ENCODE measurements at places on chromosomes 5 and 9.

DNA sequence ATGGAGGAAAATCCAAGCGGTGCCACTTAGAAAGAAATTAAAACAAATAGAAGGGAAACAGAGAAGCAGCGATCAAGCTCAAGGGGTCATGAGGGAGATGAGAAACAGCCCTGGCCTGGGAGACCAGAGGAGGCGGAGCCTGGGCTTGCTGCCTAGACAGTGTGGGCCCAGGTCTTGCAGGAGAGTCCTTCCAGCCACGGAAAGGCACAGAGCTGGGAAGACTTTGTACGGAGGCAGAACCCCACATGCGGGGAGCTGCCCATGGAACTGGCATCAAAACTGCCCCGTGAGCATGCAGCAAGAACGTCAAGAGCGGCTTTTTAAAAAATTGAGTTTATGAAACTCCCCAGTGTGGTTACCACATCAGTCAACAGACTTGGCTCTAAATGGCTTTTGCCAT lies 119.4 kb downstream of the IRX1 start:
- no peak for DNase-seq

GRCh38 chr5:169971780-169972179 lies 8.5 kb downstream of the INSYN2B start:
- no peak for DNase-seq

- DNase-seq, result no peak
Measured at GRCh38 chr9:92308893-92309292, 15.4 kb upstream of the IARS1 start.

DNA sequence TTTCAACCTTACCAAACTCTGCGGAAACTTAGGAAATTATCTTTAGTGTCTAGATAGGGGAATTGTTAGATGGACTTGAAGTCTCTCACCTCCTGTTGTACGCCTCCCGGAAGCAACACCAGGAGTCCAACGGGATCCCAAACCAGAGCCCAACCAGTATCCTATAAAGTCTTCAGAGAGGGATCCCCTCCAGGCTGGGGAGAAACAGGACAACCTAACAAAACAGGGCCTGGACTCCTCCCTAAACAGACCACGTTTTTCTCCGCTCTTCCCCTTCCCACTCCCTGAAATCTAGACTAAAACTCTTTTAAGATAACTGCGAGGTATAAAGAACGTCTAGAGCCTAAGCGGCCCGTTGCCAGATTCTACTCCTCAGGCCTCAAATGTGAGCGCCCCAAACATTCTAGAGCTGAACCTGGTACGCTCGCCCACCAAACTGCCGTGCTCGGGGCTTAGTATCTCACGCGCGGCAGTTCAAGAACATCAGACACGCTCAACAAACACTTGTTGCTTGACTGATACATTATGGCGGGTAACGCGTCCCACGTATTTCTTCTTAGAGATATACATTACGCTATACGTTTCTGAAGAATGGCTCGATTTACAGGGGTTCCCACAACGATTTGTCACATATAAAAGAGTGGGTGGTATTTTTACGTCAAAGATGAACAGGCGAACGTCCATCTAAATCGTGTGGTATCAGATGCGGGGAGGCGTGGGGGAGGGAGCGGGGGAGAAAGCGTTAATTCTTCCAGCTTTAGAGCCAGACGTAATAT lies 663 bp upstream of the SMIM27 start:
- peak; percentile 17 for DNase-seq

DNA sequence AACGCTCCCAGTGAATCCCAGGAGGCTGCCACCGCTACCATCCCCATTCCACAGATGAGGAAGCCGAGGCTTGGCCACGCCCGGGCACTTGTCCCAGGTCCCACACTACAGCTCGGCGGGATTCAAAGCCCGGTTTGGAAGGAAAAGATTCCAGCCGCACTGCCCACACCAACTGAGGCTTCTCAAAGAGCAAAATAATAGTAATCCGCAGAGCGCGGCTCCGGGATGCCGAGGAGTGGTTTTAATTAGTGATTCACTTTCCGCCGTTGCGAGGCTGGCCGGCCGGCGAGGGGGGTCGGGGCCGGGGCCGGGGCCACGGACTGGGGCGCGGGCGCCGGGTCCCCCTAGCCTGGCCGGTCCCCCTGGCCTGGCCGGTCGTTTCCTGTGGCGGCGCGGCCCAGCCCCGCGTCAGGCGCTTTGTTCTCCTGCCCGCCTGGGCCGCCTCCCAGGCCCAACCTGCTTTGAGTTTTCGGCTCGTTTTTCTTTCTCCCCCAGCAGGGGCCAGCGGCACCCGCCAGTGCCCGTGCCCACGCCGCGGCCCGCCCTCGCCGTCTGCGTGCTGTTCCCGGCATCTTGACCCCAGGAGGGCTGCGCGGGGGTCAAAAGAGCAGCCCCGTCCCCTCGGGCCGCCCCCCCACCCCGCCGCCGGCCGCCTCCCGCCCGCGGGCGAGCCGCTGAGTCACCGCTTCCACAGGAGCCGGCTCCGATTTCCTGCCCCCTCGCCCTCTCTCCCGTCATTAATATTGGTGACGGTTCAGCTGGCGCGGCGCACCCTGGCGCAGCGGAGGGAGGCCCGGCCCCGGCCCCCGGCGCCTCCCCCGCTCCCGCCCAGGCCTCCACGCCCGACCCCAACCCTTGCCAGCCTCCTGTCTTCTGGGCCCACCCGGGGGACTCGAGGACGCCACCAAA lies 31.2 kb downstream of the FGF18 start:
- DNase-seq, result no peak

DNA sequence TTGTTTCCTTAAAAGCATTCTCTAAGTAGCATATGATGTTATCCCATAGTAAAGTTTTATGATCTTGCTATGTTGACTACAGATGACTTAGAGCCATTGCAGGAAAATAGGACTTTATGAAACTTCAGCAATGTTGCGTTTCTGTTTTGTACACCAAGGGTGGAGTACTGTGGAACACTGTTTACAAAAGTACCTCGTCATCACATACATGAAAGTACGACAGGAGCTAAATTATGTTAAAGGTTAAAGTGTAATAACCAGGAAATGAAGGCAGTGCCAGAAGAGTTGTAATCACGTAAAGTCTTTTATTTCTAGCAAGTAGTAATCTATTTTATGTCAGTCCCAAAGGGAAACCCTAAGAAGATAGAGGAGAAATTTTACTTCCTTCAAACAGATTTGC lies 50.9 kb downstream of the C9orf85 start:
- DNase-seq, result no peak

GRCh38 chr9:108443741-108444140 lies 412.0 kb downstream of the ACTL7B start:
- no peak for DNase-seq

DNA sequence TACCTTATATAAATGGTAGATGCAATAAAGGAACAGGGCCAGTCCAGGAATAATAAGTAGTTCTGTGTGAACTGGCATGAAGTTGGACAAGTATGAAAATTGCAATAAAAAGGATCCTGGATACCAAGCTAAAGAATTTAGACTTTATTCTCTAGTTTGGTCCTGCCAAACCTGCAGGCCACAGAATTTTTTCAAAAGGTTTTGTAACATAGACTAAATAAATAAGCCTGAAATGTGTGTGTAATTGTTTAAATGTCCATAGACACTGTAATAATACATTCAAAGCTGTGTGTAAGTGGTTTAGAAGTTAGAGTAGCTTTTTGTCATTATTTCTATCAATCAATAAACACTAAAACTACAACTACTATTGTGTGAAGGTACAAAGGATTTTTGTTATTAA lies 75.8 kb upstream of the PLPP1 start:
- DNase-seq, result no peak

DNA sequence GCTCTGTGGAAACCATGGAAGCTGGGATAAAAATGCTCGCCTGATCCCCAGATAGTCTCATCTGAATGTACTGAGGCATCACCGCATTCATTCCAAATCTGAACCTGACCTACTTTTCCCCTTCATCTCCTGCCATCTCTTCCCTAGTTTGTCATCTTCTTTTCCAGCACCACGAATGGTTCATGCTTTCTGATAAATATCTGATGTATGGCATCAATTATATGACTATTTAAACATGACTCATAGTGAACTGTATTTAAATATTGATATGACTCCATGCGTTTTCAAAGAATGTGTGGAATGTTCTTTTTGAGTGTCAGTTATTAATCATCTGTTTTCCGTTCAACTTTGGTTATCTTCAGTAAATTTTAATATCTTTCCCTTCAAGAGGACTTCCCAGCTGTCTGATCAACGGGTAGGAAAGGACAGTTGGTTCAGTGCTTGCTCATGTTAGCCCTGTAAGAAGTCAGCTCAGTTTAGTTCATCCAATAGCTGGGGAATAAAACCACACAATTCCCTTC lies 21.1 kb downstream of the BASP1 start:
- DNase-seq, result no peak

GRCh38 chr5:38532165-38532669 lies 24.2 kb downstream of the LIFR start:
- DNase-seq, result no peak

GRCh38 chr9:120507936-120508510 lies 71.9 kb downstream of the CDK5RAP2 start:
- no peak for DNase-seq

- no peak for DNase-seq
Measured at GRCh38 chr5:110594866-110595265, 131.6 kb downstream of the TMEM232 start.

- no peak for DNase-seq
Measured at GRCh38 chr5:118598311-118598710, 390.0 kb downstream of the DTWD2 start.

DNA sequence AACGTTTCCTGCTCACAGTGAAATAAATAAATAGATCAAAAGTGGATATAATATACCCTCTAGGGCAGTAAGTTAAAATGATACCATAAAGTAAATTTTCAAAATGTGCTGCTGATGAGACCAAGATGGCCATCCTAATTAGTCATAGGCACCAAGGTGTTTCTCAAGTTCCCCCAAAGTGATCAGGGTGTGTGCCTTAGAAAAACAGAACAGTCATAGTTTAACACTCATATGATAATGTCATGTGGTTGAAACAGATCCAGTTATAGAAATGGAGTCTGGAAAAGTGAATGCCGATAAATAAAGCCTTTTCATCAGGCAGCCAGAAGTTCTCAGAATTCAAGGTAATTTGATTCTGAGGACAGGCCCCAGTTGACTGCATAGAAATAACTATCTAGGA lies 161.5 kb upstream of the CDKN2B start:
- DNase-seq, result no peak

GRCh38 chr5:91840412-91840811 lies 457.3 kb upstream of the ARRDC3 start:
- DNase-seq, result no peak

DNA sequence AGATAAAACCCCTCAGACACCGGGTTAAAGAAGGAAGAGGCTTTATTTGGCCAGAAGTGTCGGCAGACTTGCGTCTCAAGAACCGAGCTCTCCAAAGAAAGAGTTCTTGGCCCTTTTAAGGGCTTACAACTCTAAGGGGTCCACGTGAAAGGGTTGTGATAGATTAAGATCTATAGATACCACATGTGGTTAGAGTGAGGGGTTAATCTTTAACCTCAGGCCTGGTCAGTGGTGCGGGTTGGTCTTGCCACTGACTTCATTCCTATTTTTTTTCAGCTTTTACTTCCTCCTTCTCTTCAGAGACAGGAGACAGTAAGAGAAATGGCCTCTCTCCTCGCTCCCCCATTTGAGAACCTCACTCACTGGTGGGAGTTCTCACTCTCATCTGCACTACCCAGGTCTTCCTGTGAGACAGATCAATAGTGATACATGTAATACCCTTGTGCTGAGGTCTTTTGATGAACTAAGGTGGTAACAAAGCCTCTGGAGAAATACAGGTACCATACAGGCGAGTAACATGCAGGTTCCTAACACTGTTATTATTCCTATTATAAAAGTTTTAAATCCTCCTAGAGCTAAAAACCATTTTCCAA lies 52.4 kb upstream of the COX7C start:
- no peak for DNase-seq

DNA sequence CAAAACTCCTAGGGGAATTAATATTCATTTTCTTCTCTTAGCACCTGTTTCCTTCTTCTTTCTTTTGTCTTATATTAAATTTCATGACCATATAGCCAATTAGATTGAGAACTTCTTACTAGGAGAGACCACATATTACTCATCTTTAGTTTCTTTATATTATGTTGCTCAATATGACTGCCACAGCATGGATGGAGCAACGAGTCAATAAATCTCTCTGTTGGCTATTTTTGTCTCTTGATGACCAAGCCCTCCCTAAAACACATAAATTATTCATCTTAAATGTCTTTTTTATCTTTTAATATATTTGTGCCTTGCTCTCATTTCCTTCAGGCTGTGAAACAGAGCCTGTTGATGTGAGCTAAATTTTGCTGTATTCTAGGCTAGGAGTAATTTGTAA lies 123.0 kb downstream of the ADAMTSL1 start:
- DNase-seq, result no peak

DNA sequence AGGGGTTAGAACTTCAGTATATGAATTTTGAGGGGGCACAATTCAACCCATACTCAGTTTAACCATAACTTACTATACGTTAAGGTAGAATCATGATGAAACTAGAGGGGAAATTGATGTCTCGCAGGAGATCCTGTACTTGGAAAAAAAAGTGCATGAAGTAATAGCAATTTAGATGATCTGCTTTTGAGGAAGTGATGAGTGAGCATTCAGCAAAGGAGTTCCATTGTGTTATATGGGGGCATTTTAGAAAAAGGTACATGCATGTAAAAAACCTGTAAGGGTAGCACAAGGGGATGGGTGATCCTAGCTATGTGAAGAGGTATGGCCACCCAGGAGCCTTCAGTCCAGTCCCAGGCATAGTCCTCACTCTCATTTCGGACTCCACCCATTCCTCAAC lies 14.8 kb upstream of the TMC1 start:
- no peak for DNase-seq

- no peak for DNase-seq
Measured at GRCh38 chr5:117943541-117943940, 1044.8 kb downstream of the DTWD2 start.

- DNase-seq, result no peak
Measured at GRCh38 chr5:149348518-149348917, 3.2 kb downstream of the GRPEL2 start.

- DNase-seq, result no peak
Measured at GRCh38 chr9:88370346-88370745, 17.9 kb upstream of the SPIN1 start.

GRCh38 chr5:36631620-36632362 lies 25.4 kb downstream of the SLC1A3 start:
- no peak for DNase-seq

DNA sequence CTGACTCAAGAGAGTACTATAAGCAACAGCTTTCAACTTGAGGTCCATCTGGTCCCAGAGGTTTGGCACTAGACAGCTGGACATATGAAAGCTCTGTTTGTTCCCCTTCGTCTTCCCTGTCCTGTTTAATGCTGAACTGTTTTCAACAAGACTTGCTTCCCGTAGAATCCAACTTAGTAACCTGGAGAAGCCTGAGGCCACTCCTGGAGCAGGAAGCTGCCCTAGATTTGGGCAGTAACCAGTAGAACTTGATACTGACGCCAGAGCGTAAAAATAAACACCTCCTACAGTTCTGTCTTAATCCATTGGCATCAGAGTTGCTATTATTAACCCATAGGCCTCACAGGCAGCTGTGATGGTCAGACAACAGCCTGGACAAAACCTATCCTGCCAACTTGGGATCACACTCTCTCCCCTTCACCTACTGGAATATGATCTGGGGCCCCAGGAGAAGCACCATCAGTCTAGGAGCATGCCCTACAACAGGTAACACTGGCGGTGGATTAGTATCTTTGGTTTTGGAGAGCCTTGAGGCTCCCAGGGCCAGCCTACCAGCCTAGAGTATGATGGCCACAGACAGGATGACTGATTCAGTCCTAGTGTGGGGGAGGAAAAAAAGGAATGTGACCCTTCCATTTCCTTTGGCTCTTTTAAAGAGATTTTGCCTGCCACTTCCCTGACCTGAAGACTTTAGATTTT lies 29.2 kb downstream of the RUSC2 start:
- DNase-seq, result no peak

Data from stimulated activated CD4-positive, alpha-beta T cell treated with anti-CD3 and anti-CD28 coated beads, Interleukin-15, amount 100 ng/mL, for 1 hour (primary cell).